IMR-90 (cell line): ENCODE measurements at places on chromosomes 1 and 21. TPM values are rescaled to one million over a fixed set of nuclear protein-coding genes. Genes with fewer than 3 reads are reported as not detected.

GRCh38 chr1:18339161-18339560 lies 141.6 kb upstream of the KLHDC7A start:
- DNase-seq: no peak

DNA sequence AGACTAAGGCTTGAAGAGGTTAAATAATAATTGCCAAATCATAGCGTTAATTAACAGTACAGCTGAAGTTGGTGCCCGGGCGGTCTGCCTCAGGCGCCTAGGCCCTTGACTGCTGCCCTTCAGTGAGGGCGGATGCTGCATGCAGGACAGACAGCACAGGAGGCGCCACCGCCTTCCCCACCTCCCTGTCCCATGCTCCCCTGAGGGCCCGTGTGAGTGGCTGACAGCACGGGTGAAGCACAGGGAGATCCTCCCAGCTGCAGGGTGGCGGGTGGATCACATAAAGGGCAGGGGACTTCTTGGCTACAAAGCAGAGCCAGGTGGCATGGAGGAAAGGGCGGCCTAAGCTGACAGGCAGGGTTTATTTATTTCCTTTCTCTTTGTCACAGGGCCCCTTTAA lies 49.1 kb downstream of the DDX20 start:
- no peak for DNase-seq

DNA sequence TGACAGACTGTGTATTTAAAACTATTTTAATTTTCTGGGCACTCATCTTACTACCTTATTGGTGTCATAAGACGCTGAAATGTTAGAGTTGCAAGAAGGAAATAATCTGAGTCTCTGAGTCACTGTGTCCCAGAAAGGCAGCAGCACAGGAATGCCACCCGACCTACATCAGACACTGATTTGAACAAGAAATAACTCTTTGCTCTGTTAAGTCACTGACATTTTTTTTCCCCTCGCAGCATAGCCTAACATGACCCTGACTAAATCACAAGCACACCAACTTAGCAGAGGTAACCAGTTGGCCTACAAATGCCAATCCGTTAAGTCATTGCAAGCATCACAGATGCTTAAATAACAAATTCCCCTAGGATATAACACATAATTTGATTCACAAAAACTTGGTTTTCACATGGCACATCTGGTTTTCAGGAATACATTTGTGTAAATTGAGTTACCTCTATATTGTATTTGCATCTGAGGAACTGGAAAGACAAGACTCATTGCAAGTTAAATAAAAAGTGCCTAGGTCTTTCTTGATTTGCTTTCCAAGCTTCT lies 349.1 kb downstream of the SEC16B start:
- peak; percentile 3 for DNase-seq

The MYOG gene
- not detected in 2 replicates for total RNA-seq

DNA sequence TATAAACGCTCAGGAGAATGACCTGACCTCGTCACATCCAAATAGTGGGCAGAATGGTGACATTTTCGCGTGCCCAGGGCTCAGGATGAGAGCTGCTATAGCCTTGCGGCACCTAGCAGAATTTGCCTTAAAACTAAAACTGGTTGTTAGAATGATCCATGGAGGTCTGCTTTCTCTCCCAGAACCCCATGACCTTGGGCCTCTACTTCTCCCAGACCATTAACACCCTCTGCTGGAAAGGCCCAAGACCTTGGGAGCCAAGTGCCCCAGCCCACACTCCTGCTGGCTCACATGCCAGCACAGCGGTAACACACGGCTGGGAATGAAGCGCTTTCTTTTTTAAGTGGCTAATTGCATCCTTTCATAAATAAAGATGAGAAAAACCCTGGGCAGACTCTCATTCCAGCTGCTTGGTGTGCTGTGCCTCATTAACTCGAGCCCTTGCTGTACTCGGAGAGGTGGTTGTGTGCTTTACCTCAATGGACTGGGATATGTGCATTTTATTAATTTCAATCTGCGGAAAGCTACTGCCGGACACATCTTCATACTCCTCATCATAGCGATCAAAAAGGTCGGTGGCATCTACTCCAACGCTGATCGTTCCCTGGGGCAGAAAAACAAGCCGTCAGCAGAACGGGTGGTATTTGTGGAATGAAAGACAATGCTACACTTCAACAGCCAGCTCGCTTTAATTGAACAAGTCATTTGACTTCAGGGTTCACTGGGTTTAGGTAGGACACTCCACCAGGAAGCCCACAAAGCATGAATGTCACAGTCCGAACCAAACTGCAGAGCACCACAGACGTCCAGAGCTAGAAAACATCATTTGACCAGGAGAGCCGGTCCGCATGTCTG lies 29.0 kb downstream of the THAP3 start:
- no peak for DNase-seq

DNA sequence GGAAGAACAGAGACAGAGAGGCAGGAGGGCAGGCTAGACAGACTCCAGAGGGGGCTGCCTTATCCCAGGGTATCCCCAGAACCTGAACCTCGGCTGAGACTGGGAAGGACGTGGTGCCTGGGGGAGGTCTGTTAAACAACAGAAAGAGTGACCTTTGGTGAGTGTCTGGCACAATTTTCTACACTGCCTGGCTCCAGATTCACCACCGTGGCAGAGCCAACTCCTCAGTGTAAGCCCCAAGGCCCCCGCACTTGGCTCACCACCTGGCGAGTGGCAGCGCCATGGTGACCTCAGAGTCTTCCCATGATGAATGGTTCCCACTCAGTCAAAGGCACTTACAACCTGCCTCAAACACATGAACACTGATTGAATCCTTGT lies 6.5 kb downstream of the RD3 start:
- no peak for DNase-seq

DNA sequence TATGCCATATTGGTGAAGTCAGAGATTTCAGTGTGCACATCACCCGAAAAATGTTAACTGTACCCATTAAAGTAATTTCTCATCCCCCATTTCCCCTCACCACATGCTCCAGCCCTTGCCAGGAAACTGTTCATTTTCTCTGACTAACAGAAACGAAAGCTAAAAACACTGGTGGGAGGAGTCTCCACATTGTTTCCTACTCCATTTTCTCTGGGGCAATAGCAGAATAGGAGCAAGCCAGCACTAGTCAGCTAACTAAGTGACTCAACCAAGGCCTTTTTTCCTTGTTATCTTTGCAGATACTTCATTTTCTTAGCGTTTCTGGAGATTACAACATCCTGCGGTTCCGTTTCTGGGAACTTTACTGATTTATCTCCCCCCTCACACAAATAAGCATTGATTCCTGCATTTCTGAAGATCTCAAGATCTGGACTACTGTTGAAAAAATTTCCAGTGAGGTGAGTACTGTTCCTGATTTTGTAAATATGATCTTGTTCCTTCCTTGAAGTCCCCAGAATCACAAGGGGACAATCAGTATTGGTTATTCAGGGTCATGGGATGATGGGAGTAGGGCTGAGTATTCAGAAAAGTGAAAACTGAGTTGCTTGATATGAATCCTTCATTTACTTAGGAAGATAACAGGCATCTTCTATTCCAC lies at the start of gene IFI16:
TSS of gene IFI16 (plus strand) at position 204 of the 658 bp plus-strand sequence. CDS start 4,774 bp downstream, outside the sequence.
- peak; percentile 96 for DNase-seq

The AIM2 gene
- total RNA-seq: not detected in 2 replicates

DNA sequence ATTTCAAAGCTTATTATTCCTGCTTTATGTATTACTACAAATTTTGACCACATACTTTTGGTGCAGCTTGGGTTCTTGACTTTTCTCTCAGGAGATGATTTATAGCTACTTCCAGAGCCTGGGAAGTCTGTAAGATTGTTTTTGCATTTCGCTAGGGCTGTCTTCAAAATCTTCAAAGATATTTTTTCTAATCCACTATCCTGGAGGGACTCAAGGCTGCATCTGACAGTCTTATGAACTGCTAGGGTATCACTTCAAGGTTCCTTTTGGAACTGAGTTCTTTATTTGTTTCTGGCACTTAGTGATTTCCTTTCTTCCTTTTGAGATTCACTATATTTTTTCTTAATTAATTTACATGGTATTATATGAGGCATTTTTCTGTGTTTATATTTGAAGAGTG lies 90.0 kb upstream of the LYPLAL1 start:
- no peak for DNase-seq

DNA sequence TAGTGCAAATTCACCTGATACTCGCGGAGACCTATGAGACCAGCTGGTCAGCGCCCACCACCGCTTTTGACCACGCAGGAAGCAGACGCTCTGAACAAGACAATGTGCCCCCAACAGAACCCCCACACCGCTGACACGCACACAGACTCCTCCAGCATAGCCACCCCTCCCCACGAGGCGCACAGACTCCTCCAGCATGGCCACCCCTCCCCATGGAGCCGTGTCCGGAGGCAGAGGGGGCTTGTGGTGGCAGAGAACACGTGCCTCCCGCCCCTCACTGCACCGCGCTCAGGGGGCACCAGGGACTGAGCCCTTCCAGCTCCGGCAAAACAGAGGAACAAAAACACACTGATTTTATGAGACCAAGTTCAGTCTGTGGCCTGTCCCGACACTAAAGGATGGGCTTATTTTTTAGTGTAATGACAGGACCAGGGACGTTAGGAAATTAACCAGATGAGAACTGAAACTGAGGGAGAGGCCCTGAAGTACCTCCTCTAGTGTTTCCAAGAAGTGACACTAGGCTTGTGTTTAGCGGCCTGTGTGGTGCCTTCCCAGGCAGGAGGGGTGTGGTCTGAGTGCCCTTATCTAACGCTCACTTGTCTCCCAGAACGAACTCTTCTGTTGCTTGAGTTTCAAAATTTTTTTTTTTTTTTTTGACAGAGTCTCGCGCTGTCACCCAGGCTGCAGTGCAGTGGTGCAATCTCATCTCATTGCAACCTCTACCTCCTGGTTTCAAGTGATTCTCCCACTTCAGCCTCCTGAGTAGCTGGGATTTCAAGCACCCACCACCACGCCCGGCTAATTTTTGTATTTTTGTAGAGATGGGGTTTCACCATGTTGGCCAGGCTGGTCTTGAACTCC lies 10.0 kb upstream of the AGPAT3 start:
- DNase-seq: no peak

The OR2T33 gene
- not detected in 2 replicates for total RNA-seq

DNA sequence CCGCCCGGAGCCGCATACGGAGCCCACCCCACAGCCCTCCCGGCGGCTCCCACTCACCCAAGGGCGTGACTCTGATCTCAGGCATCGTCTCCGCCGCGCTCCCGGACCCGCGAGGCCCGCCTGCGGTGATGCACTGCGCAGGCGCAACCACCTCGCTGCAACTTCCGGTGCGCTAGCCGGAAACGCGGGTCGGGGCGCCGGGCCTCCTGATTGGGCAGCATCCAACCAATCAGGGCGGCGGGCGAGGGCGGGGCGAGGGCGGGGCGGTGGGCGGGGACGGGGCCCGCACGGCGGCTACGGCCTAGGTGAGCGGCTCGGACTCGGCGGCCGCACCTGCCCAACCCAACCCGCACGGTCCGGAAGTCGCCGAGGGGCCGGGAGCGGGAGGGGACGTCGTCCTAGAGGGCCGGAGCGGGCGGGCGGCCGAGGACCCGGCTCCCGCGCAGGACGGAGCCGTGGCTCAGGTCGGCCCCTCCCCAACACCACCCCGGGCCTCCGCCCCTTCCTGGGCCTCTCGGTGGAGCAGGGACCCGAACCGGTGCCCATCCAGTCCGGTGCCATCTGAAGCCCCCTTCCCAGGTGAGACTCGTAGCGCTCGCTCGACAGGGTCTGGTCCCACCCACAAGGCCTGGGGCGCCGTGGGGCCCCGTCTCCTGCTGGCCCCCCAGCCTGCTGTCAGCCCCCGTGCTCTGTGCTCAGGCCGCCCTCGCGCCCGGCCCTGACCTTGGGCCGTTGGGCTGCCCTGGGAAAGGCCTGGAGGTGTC lies at the start of the genes CPTP and INTS11:
TSS of gene CPTP (plus strand) at position 279 of the 764 bp plus-strand sequence. CDS start 2,109 bp downstream, outside the sequence.
TSS of gene INTS11 (minus strand) at position 137 of the 764 bp plus-strand sequence. CDS start at position 85, 52 bp downstream.
- DNase-seq: peak; percentile 85

The C1orf167 gene
- under 0.01 and 0.28 TPM in 2 replicates for total RNA-seq

The BCL2L15 gene
- total RNA-seq: under 0.01 TPM in 2 replicates

DNA sequence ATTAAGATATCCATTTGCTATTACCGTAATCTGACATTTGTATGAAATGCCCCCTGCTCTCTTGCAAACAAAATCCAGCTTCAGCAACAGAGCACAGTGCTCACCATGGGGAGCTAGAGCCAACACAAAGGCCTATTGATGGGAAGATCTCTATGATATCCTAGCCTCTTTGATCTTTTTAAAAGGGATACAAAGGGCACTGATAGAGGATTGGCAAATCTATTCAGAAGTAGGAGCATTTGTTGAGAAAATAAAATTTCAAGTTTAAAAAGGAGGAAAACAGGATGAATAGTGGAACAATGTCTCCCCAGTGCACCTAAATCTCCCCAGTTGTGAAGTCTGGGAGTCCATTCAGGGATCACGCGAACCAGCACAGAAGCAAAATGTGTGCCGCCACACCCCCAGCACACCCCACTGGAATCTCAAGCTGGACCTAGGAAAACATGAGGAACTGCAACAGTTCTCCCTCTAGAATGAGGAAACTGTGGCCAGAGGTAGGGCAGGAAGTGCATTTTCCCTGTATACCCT lies 32.2 kb downstream of the MRAP start:
- no peak for DNase-seq

- no peak for DNase-seq
Observed at GRCh38 chr1:83807821-83808220, 191.1 kb downstream of the TTLL7 start.

The AK4 gene
- 23.1 and 30.3 TPM in 2 replicates for total RNA-seq

The AIRE gene
- not detected in 2 replicates for total RNA-seq

DNA sequence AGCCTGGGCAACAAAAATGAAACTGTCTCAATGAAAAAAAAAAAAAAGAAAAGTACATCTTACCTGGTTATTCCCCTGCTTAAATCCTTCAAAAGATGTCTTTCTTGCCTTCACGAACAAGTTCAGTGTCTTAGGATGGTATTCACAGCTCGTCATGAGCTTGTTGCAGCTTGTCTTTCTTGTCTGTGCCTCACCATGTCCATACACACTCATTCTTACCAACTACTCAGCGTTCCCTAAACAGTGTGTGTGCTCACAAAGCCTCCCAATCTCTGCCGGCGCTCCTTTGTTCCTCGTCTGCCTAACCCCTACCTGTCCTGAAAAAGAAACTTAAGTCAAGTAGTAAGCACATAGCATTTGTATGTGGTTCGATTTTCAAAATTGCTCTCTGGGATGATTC lies 31.1 kb downstream of the UBE4B start:
- DNase-seq: no peak

DNA sequence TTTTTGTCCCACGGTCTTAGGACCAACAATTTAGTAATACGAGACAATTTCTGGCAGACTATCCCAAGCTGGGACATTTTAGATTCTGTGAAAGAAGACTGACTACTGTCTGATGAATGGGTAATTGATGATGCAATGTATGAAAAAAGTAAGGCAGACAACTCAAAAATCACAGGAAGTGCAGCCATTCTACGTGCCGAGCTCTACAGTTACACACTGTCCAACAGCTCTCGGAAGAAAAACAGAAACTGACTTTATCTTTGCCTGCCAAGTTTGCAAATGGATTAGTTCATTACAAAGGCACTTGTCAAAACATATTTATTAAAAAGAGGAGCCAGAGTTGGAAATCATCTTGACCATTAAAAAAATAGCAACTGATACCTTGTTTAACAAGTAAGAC lies 31.3 kb downstream of the ZBTB8B start:
- DNase-seq: peak; percentile 55
